ENCODE measurements at places on chromosomes 12 and 14. TPM values are rescaled to one million over a fixed set of nuclear protein-coding genes. Genes with fewer than 3 reads are reported as not detected.

DNA sequence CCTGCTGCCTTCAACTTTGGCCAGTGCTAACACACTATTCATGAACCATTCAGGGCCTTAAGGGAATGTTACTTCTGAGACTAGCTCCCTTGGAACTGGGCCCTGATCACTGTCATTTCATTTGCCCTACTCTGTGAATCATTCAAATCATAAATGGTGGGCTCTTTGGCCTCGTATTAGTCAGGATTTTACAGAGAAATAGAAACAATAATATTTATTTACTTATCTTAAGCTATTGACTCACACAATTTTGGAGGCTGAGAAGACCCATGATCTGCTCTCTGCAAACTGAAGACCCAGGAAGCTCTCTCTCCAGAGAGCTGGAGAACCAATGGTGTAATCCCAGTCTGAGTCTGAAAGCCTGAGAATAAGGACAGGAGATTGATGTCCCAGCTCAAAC is 398.5 kb downstream of the LRIG3 start:
- no peak overlapping the region for H3K4me3 ChIP-seq
- DNase-seq = no peak
- no peak overlapping the region for H3K27ac ChIP-seq
- no peaks in the 10 kb centered on the region for H3K27me3 ChIP-seq
- H3K36me3 ChIP-seq = peaks cover 11% of the 10 kb centered on the region
- H3K4me1 ChIP-seq = peaks cover 11% of the 10 kb centered on the region

DNA sequence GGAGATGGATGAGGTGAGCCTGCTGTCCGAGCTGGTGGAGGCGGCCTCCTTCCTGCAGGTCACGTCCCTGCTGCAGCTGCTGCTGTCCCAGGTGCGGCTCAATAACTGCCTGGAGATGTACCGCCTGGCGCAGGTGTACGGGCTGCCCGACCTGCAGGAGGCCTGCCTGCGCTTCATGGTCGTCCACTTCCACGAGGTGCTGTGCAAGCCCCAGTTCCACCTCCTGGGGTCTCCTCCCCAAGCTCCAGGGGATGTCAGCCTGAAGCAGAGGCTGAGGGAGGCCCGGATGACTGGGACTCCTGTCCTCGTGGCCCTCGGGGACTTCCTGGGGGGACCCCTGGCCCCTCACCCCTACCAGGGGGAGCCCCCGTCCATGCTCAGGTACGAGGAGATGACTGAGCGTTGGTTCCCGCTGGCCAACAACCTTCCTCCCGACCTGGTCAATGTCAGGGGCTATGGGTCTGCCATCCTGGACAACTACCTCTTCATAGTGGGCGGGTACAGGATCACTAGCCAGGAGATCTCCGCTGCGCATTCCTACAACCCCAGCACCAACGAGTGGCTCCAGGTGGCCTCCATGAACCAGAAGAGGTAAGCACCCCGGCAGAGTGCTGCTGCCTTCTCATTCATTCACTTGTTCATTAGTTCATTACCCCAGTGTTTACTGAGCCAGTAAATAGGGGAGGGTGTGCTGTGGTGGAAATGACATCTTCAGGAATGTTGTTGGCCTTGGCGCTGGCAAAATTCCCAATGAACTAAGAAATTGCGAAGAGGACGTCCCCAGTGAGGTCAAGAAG is 774 bp upstream of the MANSC4 start:
- H3K4me3 ChIP-seq = peak overlapping the region; percentile 74
- peaks cover 5% of the 10 kb centered on the region for H3K36me3 ChIP-seq
- no peaks in the 10 kb centered on the region for H3K27me3 ChIP-seq
- DNase-seq = no peak
- peaks cover 42% of the 10 kb centered on the region for H3K4me1 ChIP-seq

DNA sequence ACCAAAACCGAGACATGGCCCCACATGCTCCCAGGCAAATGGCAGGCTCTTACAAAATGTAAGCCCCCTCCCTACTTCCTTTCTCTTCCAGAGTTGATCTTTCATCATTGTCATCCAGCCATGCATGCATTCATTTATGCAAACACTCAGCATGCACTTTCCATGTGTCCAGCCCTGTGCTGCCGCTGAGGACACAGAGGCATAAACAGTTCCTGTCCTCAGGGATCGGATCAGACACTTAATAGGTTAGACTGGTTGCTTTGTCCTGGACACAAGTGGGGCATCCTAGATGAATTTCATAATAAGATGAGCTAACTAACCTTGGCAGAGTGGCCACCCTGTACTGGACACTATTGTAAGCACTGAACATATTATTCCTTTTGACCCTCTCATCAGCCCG is 23.1 kb downstream of the PRIMA1 start:
- H3K27me3 ChIP-seq = no peaks in the 10 kb centered on the region
- no peaks in the 10 kb centered on the region for H3K4me1 ChIP-seq
- H3K4me3 ChIP-seq = no peak overlapping the region
- DNase-seq = no peak
- H3K27ac ChIP-seq = no peak overlapping the region

GRCh38 chr12:7114008-7114407 is 5.0 kb upstream of the C1RL start:
- peaks cover 10% of the 10 kb centered on the region for H3K4me1 ChIP-seq
- no peak overlapping the region for H3K4me3 ChIP-seq
- H3K27me3 ChIP-seq = peaks cover 31% of the 10 kb centered on the region
- no peak overlapping the region for H3K27ac ChIP-seq
- peaks cover 2% of the 10 kb centered on the region for H3K36me3 ChIP-seq
- no peak for DNase-seq

Gene VWF
- total RNA-seq = 0.13 TPM

GRCh38 chr14:99322731-99323599 is 51.0 kb upstream of the BCL11B start:
- no peak overlapping the region for H3K27ac ChIP-seq
- H3K27me3 ChIP-seq = no peaks in the 10 kb centered on the region
- peak; percentile 77 for DNase-seq
- peaks cover 7% of the 10 kb centered on the region for H3K4me1 ChIP-seq

GRCh38 chr14:102088012-102088792 is 1.4 kb upstream of the HSP90AA1 start:
- H3K27me3 ChIP-seq = no peaks in the 10 kb centered on the region
- peak overlapping the region; percentile 60 for H3K27ac ChIP-seq
- peak overlapping the region; percentile 67 for H3K4me3 ChIP-seq
- peaks cover 41% of the 10 kb centered on the region for H3K4me1 ChIP-seq
- H3K36me3 ChIP-seq = peaks cover 29% of the 10 kb centered on the region
- DNase-seq = no peak

- H3K27me3 ChIP-seq = peaks cover 41% of the 10 kb centered on the region
- DNase-seq = no peak
- peaks cover 2% of the 10 kb centered on the region for H3K4me1 ChIP-seq
These were observed 9.8 kb downstream of the NTF3 start for GRCh38 chr12:5441497-5442236.

- no peak overlapping the region for H3K4me3 ChIP-seq
- H3K36me3 ChIP-seq = no peaks in the 10 kb centered on the region
- H3K27ac ChIP-seq = no peak overlapping the region
- DNase-seq = no peak
- H3K27me3 ChIP-seq = no peaks in the 10 kb centered on the region
- peaks cover 34% of the 10 kb centered on the region for H3K4me1 ChIP-seq
These were observed 94.9 kb downstream of the OSBPL8 start for GRCh38 chr12:76464631-76465166.

Gene BDKRB1
- not detected for total RNA-seq

GRCh38 chr12:66640691-66641460 is 38.0 kb downstream of the GRIP1 start:
- H3K4me3 ChIP-seq = no peak overlapping the region
- H3K36me3 ChIP-seq = no peaks in the 10 kb centered on the region
- peaks cover 13% of the 10 kb centered on the region for H3K4me1 ChIP-seq
- H3K27me3 ChIP-seq = no peaks in the 10 kb centered on the region
